ENCODE measurements at places on chromosomes 1 and 21. TPM values are rescaled to one million over a fixed set of nuclear protein-coding genes. Genes with fewer than 3 reads are reported as not detected.

PUM1 gene
- polyA plus RNA-seq: 140 TPM

S1PR1 gene
- 15.6 TPM for polyA plus RNA-seq

KCND3 gene
- polyA plus RNA-seq: 1.8 TPM

CLDN17 gene
- not detected for polyA plus RNA-seq

DNA sequence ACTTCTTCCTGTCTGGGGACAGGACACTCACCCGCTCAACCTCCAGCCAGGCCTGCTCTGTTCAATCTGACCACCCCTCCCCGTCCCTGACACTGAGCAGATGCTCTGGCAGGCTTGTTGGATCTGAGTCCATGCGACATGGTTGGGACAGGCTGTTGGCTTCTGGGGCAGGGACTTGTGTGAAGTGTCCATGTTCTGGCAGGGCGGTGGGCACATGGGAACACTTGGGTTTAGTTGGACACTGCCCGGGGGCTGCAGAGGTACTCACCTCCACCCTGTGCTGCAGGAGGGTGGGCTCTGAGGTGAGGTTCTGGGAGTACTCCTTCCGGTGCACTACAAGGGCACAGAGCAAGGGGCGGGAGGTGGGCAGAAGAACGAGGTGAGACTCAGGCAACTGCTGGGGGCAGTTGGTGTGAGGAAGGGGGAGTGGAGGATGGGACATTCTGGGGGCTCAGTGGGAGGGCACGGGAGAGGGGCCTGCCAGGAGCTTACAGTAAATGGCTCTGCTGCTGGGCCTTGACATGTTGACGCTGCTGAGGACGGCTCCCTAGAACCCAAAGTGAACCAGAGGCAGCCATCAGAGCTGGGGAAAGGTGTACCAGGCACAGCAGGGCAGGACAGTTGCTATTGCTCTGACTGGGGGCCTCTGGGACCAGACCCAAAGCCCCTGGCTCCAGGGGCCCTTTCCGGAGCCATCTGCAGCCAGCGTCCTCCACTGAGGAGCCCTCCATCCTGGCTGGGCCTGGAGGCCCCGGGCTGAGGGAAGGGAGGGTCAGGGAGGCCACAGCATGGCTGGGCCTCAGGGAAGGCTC lies 2.3 kb downstream of the EPS8L3 start:
- DNase-seq: no peak

DNA sequence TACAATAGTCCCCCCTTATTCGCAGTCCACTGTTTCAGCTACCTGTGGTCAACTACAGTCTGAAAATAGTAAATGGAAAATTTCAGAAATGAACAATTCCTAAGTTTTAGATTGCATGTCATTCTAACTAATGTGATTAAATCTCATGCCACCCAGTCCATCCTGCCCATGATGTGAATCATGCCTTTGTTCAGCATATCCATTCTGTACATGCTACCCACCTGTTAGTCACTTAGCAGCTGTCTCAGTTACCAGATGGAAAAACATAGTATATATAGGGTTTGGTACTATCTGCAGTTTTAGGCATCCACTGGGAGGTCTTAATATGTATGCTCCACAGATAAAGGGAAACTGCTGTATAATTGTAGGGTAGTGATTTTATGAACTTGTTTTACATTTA lies 16.6 kb upstream of the HAO2 start:
- DNase-seq: no peak

- no peak for DNase-seq
These were observed 19.8 kb upstream of the COX20 start for GRCh38 chr1:244815600-244816099.

DNA sequence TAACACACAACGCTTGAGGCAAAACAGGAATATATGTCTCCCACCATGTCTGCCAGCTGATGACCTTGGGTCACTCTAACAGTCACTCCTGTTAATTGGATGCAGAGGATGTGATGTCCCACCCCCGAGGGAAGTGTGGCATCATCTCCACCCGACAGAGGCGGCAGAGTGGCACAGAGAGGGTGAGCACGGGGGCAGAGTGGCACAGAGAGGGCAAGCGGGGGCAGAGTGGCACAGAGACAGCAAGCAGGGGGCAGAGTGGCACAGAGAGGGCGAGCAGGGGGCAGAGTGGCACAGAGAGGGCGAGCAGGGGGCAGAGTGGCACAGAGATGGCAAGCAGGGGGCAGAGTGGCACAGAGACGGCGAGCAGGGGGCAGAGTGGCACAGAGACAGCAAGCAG lies 44.3 kb downstream of the DISP3 start:
- DNase-seq: no peak

DNA sequence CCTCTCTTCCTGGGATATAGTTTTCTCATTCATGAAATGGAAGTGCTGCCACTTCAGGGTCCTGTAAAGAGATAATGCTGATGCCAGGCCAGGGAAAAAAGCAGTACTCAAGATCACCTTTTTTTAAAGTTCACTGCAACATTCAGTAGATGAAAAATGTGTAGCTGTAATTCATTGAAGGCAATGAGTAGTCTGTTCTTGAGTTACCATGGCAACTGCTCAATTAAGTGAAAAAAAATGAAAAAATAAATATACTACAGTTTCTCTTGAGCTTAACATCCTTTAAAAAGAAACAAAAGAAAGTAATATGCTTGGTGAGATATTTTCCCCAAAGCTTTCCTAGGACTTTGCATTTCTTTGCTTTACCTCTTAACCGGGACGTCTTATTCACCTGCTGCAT lies 183.3 kb downstream of the AK5 start:
- DNase-seq: no peak

DNA sequence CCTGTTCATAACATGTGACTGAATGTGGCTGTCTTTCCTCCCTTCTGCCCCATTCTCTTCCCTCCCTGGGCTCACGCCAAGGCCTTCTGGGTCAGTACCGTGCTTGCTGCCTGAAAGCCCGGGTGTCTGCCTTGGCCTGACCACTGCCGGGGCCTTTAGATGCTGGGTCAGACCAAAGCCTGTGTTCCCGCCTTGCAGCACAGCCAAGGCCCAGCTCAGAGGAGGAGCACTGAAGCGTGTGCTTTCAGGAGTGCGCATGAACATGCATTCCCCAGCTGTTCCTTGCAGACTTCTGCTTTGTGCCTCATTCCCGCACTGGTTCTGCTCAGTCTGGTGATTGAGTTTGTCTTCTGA lies 27.0 kb upstream of the SARS1 start:
- DNase-seq: no peak

DNA sequence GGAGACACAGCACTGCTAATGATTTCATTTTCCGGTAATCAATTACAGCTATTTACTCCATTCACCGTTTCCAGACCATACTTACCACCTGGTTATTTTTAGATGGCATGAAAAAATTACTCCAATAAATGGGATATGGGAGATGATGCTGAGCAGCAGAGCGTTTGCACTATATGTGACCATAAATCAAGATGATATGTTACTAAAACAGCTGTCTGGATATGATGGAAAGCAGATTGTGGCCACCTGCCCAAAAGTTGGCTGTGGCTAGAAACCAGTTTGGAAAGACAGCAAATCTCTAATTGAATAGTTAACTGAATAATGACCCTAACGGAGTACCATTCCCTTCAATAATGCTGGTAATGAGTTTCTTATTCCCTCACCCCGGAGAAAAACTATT lies 22.5 kb upstream of the KCTD3 start:
- DNase-seq: no peak

DNA sequence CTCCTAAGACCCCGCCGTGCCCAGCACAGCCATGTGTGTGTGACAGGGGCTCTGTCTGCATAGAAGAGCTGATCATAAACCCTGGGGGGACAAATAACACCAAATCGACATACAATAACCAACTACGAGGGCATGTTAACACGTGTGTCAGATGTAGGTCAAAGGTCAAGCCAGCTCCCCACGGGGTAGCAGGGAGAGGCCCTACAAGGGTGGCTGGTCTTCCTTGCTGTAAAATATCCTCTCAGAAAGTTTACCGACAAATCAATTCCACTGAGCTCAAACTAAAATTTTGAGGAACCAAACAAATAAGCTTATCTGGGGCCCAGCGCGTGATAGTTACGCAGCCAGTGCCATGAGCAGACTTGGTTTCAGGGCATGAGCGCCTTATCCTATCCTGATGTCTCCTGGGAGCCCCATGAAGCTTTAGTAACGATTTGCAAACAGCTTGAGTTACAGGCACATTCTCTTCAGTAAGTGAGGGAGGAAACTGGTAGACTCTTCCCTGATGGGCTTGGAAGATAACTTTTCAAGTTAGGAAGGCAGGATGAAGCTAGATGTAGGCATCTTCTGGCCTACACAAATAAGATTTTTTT lies 2.7 kb upstream of the TMPRSS3 start:
- DNase-seq: no peak

DNA sequence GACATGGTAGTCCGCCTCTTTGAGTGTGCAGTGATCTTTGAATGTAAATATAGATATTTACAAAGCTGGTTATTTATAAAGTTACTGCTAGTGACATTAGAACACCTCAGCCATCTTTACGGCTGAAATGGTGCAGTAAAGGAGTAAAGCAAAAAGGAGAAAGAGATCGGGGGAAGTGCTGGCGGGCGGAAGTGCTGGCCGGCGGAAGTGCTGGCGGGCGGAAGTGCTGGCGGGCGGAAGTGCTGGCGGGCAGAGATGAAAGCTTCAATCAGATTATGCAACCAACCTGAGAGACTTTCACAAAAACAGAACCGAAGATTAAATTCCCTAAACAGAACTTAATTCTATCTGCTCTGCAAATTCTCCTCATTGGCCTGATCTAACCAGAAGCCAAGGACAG lies 1.4 kb upstream of the OR14A16 start:
- DNase-seq: no peak

DNA sequence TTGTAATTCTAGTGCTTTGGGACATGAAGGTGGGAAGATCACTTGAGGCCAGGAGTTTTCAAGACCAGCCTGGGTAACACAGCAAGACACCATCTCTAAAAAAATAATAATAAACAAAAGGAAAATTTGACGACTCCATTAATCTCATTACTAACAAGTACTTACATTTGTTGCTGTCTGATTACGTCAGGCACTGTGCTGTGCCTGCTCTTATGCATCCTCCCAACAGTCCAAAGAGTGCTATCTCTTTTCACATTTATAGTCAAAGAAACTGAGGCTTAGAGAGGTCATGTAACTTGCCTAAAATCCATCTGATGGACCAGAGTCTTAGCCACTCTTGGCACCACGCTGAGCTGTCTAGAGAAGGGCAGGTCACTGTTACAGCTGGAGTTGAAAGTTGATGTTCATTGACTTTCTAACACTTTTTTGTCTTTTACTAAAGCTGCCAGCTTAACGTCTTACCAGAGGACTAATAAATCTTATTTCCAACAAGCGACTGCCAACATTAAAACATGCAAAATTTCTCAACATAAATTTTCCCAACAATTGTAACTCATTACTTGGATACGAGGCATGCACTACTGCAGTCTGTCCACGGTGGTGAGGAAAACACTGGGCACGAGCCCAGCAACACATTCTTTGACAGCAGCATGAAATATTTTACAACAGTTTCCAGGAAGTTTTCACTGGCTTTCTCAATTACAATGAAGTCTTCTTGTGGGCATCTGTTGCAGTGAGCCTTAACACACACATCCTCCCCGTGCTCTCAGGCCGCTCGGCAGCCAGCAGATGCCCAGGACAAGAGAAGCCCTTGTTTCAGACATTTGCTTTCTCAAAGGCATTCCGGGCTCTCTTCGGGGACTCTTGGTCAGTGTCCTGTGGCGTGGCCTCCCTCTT lies 262.9 kb upstream of the PROX1 start:
- peak; percentile 33 for DNase-seq

DNA sequence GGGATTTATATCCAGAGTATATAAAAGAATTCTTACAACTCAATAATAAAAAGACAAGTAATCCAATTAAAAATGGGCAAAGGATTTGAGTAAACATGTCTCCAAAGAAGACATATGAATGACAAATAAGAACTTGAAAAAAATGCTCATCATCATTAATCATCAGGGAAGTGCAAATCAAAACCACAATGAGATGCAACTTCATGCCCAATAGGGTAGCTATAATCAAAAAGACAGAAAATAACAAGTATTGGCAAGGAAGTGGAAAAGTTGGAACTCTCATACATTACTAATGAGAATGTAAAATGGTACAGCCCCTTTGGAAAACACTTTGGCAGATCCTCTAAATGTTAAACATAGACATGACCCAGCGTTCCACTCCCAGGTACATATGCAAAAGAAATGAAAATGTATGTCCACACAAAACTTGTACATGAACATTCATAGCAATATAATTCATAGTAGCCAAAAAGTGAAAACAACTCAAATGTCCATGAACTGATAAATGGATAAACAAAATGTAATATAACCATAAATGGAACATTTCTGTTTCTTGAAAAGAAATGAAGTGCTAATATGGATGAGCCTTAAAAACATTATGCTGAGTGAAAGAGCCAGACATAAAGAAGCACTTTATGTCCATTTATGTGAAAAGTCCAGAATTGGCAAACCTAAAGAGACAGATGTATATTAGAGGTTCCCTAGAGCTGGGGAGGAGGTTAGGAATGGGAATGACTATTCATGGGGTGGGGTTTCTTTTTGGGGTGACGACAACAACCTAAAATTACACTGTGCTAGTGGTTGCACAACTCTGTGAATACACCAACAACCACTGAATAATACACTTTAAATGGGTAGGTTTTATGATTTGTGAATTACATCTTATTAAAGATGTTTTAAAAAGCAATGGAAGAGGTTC lies 259.7 kb downstream of the RHOU start:
- DNase-seq: no peak

DNA sequence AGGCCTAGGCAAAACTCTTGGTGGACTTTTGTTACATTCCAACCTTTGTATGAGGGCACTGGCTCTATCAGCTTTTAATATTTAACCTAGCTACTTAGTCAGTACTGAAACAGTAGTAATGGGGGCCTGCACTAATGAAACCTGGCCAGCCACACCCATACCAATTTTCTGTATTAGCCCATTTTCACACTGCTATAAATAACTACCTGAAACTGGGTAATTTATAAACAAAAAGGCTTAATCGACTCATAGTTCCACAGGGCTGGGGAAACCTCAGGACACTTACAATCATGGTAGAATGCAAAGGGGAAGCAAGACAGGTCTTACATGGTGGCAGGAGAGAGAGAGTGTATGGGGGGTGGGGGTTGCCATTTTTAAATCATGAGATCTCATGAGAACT lies 245.7 kb upstream of the RGS18 start:
- DNase-seq: no peak

- DNase-seq: no peak
These were observed 775 bp upstream of the AIM2 start for GRCh38 chr1:159077120-159077961.

- DNase-seq: no peak
These were observed 20.7 kb upstream of the SLC19A1 start for GRCh38 chr21:45562965-45563364.

- DNase-seq: no peak
These were observed 67.3 kb downstream of the SLC35F3 start for GRCh38 chr1:233971753-233972152.

DNA sequence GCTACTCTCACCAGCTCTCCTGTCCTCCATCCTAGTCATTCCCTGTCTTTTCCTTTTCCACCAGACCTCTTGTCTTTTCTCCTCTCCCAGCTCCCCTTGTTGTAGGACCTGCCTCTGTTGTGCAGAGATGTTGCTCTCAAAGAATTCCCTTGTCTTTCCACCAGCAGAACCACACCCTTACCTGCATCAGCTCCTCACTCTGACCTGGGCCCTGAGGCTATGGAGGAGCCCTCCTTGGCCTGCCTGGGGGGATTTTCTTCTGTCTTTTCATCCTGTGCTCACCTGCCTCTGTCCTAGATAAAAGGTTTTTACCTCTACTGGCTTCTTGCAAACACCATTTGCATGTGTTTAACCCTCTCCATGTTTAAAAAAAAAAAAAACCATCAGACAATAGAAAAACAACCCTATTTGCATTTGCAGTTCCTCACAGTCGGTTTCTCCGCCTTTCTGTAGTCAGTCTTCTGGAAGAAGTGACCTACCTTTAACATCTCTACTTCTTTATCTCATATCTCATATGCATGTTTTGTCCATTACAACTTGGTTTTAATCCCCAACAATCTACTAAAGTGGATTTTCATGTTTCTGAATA lies 12.1 kb downstream of the FCRL5 start:
- no peak for DNase-seq

Data from left kidney (tissue), 8 donors.